ENCODE measurements at places on chromosomes 7 and 10. TPM values are rescaled to one million over a fixed set of nuclear protein-coding genes. Genes with fewer than 3 reads are reported as not detected.

NRG3 gene
- total RNA-seq = 23.1 TPM

AQP1 gene
- total RNA-seq = 0.31 TPM

LIPK gene
- total RNA-seq = not detected

VWA2 gene
- total RNA-seq = 3.6 TPM

DNA sequence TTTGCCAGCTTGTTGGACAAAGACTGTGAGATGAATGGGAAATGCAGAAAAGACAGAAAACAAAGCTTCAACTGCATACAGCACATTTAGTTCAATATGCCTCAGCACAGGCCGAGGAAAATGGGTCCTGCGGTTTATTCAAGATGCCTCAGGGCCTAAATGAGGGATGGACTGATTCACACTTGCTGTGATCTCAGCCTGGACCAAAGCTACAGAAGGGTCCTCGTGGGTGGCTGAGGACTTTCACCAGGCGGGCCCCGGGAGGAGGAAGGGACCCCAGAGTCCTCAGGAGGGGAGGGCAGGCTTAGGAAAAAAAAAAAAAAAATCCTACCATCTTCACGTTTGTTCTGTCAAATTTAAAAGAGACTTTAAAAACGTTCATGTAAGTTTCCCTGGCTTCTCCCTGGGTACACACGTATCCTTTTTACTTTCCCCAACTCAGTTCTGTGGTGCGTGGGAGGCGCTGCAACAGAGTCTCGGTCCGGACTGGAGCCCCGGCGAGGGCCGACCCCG is 624 bp upstream of the ZNF783 start:
- DNase-seq = no peak

- no peak for DNase-seq
Measured at GRCh38 chr7:67451306-67451705, 454.7 kb downstream of the TYW1 start.

DNA sequence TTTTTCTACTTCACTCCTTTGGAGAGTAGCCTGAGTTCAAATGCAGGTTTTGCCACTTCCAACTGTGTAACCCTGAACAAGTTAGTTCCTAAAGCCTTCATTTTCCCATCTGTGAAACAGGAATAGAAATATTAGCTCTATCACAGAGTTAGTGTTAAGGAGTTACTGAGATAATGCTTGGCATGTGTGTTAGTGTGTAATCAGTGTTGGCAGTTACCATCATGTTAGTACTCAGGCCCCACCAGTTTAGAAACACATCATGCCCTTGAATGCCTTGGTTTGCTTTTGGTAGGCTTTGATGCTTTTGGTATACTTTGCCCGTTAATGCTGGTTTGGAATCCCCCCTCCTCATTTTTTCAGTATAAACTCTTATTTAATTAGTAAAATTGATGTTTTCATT is 119.7 kb downstream of the WNT2 start:
- DNase-seq = no peak

GRCh38 chr10:27558612-27559020 is 54.5 kb downstream of the RAB18 start:
- DNase-seq = peak; percentile 1

DNA sequence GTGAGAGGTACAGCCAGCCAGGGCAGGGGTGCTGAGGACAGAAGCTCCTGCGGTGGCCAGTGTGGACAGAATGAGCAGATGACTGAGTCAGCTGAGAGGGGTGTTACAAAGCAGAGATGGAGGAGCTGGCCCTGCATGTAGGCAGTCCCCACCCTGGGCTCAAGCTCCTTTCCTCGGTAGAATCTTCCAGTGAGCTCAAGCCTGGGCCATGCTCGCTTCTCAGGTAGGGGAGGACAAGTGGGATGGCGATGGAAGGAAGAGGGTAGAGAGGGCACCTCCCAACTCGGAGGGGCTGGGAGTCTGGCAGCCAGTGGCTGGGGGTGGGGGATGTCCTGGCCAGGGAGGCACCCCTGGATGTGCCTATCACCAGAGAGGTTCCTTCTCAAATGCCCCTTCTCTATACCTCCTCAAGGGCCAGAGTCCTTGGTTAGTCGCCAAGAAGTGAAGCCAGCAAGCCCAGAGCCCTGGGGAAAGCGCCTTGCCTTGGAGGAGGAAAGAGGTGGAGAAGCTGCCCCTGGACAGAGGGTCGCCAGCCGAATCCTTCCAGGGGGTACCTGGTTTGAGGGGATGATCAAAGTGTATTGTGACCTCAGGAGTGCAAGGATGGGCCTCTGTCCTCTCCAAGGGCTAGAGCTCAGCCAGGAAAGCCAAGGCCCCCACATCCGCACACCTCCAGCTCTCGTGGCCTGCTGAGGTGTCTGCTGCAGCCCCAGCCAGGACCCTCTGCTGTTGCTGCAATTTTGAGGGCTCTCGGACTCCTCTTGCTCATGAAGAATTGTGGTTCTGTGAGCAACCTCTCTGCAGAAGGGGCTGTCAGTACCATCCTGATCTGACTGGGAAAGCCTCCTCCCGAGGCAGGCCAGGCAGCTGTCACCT is 88.6 kb upstream of the MACROH2A2 start:
- DNase-seq = no peak

GRCh38 chr7:47413526-47414341 is 168.2 kb downstream of the TNS3 start:
- DNase-seq = no peak

DNA sequence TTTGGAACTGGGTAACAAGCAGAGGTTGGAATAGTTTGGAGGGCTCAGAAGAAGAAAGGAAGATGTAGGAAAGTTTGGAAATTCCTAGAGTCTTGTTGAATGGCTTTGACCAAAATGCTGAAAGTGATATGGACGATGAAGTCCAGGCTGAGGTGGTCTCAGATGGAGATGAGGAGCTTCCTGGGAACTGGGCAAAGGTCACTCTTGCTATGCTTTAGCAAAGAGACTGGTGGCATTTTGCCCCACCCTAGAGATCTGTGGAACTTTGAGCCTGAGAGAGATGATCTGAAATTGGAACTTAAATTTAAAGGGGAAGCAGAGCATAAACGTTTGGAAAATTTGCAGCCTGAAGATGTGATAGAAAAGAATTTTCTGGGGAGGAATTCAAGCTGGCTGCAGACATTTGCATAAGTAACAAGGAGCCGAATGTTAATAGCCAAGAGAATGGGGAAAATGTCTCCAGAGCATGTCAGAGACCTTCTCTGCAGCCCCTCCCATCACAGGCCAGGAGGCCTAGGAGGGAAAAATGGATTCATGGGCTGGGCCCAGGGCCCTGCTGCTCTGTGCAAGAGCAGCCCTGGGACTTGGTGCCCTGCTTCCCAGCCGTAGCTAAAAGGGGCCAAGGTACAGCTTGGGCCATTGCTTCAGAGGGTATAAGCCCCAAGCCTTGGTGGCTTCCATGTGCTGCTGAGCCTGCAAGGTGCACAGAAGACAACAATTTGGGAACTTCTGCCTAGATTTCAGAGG is 3.6 kb downstream of the PDSS1 start:
- DNase-seq = no peak

DNA sequence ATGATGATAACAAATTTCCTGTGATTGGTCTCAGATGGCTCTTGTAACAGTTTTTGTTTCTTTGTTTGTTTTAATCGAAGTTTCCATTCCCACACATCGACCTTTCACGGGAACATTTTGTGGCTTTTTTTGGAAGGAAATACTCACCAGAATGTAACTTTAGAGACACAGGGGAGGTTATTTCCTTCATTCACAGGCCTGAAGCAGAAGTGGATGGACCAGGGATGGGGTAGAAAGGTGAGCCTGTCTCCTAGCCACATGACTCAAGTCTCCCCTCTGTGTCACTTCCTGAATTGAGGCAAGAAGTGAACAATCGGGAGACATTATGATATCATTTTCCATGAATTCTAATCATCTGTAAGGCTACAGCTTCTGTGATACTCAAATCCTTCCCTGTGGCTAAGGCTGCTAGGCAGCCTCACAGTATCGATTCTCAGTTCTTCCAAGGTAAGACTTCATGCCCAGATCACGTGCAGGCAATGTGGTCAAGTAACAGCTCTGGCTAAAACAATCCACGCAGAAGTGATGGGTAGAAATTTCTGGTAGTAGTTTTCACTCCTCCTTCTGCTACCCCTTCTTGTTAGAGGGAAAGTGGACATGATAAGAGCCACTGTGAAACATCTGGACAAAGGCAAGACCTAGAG is 203.9 kb upstream of the NEBL start:
- DNase-seq = no peak

DNA sequence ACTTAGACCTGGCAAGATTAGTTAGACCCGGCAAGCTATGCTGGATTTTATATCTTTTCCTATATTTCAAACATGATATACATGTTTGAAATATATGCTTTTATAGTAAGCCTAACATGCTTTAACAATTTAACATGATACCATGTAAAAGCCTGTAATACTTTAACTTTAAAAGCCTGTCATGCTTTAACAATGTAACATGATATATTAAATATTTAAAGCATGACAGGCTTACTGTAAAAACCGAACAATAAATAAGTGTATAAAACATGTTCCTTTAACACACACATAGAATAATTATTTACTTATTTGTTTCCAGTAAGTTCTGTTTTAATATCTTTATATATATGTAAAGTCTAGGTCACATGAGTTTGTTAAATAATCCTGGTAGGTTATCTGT is 65.4 kb downstream of the SLC25A40 start:
- no peak for DNase-seq

DNA sequence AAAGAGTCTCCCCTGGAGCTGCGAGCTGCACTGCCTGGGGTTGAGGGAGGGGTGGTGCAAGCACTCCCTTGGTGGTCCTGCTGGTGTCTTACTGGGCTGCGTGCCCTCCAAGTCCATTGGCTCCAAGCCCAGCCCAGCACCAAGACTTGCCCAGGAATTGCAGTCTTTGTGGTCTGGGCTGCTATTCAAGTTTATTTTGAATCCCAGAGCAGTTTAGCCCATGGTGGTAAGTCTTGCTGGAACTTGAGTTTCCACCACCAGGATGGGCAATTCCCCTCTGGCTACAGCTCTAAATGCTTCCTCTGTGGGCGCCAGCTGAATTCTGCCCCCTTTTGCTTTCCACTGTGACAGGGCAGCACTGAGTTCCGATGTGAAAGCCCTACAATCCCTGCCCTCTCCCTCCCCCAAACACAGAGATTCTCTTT is 25.1 kb downstream of the GALNT11 start:
- DNase-seq = no peak

GRCh38 chr7:124651136-124651535 is 114.5 kb downstream of the GPR37 start:
- DNase-seq = no peak

DNA sequence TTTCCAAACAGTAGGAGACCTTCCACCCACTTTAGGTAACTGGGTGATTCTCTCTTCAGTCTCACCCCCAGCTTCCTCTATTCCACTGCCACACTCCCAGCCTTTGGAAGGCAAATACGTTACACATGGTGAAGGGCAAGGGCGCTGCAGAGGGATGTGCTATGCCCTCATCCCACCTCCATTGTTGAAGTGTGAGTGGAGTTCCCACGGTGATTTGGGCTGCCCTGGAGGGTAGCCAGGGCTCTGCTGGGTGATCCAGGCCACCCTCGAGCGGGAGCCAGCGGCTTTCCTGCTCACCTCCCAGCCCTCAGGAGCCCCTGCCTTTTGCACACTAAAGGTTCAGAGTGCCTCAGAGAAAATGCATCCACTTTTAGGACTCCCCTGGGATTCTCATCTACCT is 181.1 kb downstream of the ZMYND11 start:
- no peak for DNase-seq

DNA sequence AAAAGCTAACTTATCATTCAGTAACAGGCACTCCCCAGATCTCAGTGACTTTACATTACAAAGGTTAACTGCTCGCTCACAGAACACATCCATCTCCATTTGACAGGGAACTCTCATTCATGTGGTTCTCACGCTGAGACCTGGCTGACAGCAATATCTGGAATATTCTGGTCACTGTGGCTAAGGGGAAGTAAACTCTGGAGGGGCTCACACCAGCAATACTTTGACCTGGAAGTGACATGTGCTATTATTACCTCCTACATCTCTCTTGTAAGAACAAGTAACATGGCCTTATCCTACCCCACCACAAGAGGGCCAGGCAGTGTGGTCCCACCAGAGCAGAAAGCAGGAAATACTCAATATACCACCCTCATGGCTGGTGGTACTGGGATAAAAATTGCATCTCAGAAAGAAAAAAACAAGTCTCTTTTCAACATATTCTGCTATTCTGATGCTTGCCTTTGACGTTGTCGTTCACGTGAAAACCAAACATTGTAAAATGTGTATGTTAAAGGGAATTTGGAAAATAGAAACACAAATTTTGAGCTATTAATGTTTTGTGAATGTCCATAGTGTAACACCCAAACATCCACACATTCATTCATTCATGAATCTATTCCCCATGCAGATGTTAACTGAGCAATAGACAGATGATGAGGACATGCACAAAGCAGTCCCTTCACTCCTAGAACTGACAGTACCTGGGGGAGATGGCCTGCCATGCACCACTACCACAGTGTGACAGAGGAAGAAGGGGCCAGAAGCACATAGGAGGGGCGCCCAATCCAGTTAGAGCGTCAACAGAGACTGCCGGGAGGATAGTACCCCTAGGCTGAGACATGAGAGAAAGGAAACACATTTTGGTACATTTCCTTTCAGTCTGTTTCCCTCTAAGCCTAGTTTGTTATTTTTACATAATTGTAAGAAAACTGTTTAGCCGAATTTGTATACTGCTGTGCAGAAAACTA is 166.0 kb upstream of the SP4 start:
- DNase-seq = no peak

- DNase-seq = no peak
Measured at GRCh38 chr10:85492684-85493083, 873.9 kb downstream of the GRID1 start.

DNA sequence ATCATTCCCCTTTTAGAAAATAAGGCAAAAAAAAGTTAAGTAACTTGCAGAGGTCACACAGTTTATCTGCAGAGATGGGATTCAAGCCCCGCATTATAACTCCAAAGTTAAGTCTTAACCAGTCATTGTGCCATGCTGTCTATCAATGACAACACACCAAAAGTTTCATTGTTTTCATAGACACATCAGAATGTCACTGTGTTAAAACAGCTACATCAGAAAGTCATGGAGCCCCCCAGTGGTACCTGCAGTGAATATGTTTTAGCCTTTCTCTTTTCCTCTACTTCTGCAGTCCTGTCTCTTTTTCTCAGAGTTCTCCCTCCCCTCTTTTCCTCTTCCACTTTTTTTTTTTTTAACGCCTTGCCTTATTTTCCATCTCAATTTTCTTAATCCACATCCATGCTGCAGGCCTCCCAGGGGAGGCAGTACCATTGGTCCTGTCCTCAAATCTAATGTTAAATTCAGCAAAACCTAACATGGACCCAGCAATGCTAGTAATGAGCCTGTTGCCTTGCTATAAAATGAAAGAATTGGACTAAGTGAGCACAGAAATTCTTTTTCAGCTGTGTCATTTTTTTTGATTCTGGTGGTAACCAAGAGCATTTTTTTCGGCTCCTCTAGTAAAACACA is 3.8 kb upstream of the NRCAM start:
- no peak for DNase-seq

DNA sequence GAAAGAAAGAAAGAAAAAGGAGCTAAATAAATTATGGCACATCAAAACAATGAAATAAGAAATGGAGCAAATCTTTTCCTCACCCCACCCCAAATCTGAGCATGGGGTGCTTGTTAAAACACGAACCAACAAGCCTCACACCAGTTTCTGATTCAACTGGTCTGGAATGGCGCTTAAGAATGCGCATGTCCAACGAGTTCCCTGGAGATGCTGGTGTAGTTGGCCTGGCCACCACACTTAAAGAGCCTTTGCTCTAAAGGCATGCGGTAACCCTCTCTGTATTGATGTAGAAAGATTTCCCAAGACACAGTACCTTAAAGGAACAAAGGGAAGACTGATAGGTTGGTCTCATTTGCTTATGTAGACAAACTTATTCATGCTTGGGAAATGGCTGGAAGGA is 49.1 kb upstream of the STEAP1B start:
- no peak for DNase-seq
